Osteocyte (in vitro differentiated cells): ENCODE measurements at places on chromosomes 4 and X.

GRCh38 chr4:107599841-107600240 lies 120.2 kb downstream of the PAPSS1 start:
- no peak for DNase-seq

DNA sequence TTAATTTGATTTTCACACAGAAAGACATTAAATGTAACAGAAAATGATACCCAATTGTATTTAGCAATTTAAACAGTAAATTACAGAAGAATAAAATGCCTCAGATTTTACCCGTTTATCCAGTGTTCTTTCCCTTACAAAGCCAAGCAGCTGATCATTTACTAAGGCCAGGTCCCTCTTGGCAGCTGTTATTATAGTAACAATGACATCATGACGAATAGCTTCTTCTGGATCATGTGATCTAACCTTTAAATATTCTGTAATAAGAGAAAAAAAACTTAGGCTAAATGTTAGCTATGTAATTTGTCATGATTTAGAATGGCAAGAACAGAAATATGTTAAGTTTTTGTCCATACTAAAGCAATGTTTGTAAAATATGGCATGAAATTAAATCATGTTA lies 69.4 kb downstream of the PDS5A start:
- no peak for DNase-seq

GRCh38 chr4:138348055-138348454 lies 105.9 kb upstream of the SLC7A11 start:
- DNase-seq, result no peak

DNA sequence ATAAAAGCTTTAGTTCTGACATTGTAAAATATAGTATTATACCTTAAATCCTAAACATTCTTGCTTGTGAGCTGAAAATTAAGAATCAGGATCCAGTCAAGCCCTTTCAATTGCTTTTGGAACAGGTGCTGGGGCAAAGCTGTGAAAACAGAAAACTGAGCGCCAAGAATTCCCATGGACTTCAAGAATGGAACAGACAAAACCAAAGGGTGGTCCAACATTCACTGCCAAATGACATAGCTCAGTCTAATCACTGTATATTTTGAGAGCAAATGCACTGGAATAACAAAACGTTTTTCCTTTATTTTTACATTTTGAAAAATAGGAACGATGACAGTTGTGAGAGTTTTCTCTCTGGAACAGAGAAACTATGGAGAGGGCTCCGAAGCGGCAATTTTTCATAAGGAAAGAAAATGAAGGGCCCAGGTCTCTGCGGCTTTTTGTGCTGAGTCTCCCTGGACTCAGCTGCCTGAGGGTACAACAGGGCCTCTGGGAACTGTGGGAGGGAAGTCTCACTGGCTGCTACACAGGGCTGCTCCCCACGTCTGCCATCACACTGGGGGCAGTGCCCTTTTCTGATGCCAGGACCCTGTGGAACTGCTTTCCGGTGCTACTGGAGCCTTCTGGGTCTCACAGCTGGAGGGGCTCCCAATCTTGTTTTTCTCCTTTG lies 56.0 kb upstream of the BMPR1B start:
- no peak for DNase-seq

- no peak for DNase-seq
These were observed 45.7 kb downstream of the MID1 start for GRCh38 chrX:10574663-10575062.

- no peak for DNase-seq
These were observed 678.8 kb upstream of the NR3C2 start for GRCh38 chr4:149121023-149121404.

DNA sequence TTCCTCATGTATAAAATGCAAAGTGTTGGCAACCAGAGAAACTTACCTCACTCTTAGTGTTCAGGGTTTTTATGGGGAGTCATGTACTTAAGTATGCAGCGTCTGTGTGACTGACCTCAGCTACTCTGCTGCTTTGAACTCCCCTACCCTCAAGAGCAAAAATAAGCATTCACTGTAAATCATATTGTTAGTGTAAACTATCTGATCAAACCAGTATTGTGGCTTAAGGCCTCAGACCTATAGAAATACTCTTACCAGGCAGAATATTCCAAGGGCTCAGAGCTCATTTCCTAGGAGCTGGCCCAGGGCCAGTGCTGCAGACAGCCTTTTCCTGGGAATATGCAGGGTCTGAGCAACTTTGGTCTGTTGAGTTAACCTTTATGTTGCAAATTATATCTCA lies 453.1 kb downstream of the CCSER1 start:
- no peak for DNase-seq

GRCh38 chr4:10011277-10011676 lies 10.0 kb downstream of the SLC2A9 start:
- no peak for DNase-seq

- no peak for DNase-seq
These were observed 26.2 kb downstream of the ASB5 start for GRCh38 chr4:176242764-176243347.

DNA sequence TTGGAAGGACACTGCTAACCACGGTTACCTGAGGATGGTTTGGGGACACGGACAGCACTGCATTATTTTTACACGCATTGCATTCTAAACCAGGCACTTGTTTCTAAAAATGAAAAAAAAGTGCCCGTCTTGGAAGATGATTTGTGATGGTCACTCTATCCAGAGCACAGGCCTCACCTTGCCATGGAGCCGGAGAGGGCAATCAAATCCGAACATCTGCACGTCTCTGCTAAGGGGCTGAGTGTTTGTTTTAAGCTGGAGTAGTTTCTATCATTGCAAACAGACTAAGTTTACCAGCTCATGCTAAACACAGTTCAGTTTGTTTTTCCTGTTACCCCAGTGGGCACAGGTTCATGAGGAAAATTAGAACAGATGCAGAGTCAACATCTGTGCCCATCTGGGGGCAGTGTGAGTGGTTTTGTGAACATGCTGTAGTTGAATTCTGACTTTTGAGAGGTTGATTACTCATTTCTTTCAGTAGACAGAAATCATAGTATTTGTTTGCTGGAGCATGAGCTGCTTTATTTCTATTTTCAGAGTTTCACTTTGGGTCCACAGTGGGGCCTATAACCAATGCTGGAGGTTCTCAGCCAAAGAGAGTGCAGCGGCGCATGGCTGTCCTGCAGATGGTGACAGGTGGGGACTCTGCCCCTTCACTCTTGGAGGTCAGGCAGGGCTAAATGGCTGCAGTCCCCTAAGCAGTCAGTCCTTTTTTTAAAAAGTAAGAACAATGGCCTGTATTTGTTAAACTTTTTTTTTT lies 65.4 kb upstream of the ENPP6 start:
- DNase-seq, result no peak

DNA sequence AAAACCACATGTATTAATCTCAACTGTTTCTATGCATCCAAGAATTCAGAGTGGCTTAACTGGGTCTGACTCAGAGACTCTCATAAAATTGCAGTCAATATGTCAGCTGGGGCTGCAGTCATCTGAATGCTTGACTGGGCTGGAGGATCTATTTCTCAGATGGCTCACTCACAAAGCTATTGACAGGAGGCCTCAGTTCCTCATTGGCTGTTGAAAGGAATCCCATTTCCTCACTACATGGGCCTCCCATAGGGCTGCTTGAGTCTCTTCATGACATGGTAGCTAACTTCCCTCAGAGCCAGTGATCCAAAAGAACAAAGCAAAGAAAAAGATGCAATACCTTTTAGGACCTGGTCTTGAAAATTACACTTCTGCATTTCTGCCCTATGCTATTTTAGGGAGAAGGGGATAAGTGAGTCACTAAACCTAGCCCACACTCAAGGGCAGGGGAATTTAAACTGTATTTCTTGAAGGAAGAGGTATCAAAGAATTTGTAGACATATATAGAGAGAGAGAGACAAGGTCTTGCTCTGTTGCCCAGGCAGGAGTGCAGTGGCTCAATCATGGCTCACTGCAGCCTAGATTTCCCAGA lies 9.8 kb downstream of the SCFD2 start:
- DNase-seq, result no peak

- DNase-seq, result no peak
These were observed 139.4 kb upstream of the EMCN start for GRCh38 chr4:100657187-100657586.

DNA sequence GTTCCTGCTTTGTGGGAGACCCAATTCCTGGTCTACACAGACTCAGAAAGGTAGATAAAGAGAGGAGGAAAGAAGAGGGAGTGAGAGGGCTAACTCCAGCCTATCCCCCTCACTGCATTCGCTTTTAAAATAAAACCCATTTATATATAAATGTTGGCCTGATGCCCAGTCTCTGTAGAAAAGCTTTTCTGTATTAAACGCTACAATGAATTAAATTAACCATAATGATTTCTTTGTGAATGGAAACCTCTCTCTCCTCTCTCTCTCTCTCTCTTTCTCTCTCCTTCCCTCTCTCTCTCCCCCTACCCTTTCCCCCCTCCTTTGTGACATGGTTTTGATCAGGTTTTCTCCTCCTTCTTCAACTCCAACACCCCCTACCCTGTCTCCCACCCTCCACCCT lies 34.8 kb downstream of the PJA1 start:
- DNase-seq, result no peak

DNA sequence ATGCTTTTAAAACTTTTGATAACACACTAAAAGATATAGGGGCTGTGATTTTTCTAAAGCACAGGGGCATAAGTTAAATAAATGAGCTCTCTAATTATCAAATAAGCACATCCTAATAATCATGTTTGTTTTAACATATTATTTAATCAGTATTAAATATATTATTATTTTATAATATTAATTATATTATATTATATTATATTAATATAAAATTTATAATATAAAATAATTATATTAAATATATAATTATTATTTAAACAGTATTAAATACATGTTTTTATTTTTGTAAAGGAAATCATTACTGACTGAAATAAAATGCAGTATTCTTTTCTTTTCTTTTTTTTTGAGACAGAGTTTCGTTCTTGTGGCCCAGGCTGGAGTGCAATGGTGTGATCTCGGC lies 136.5 kb downstream of the IL15 start:
- no peak for DNase-seq

DNA sequence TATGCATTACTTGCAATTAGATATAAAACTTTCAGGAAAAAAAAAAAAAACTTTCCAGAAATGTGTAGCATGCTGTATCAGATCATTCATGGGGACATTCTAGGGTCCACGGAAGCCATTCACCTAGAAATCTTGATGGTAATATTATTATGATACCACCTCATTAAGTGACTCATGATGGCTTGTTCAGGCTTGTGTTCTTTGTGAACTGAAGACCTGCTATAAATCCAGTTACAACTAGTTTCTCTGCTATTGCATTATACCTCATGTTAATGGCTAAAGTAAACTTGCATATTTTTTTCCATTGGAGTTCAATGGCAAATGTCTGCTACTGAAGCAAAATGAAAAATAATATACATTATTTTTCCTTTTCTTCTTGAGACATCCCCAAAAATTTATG lies 35.3 kb upstream of the PTPN13 start:
- DNase-seq, result no peak

DNA sequence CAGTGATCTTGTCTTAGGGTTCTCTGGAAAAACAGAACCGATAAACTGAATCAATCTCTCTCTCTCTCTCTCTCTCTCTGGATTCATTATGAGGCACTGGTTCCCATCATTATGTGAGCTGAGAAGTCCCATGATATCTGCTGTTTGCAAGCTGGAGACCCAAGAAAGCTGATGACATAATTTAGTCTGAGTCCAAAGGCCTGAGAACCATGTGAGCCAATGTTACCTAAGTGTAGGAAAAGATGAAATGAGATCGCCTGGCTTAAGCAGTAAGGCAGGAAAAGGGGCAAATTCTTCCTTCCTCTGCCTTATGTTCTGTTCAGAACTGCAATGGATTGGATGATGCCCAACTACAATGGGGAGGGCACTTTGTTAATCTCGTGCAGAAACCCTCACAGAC lies 207.4 kb downstream of the RBM46 start:
- DNase-seq, result no peak

- no peak for DNase-seq
These were observed 52.1 kb upstream of the SMIM10 start for GRCh38 chrX:134938682-134939081.

GRCh38 chr4:154004016-154004415 lies 215.1 kb upstream of the SFRP2 start:
- no peak for DNase-seq

GRCh38 chr4:48570646-48571220 lies 80.7 kb downstream of the ZAR1 start:
- no peak for DNase-seq

GRCh38 chrX:53077207-53078197 lies 4.7 kb upstream of the TSPYL2 start:
- no peak for DNase-seq

DNA sequence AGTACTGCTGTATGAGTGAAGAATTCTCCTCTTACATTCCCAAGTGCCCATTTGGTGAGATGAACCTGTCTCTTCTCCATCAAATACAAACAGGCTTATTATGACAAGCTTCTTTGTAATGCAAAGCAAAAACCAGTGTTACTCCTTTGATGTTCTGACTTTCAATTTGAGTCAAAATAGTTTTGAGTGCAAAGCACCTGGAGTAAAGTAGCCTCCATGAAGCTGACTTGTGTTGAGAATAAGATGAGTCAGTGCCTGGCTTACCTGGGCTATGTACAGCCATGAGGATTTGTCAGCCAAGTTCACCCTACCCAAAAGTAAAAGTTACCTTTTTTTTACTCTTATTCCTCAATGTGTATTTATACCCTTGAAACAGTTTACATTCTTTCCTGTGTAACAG lies 132.5 kb upstream of the FMR1 start:
- no peak for DNase-seq

GRCh38 chrX:69919749-69920148 lies 130.0 kb downstream of the AWAT2 start:
- no peak for DNase-seq
